ENCODE measurements at places on chromosomes 12 and 14. TPM values are rescaled to one million over a fixed set of nuclear protein-coding genes. Genes with fewer than 3 reads are reported as not detected.

GRCh38 chr12:123231931-123232330, 1.0 kb downstream of the MPHOSPH9 start:
- DNase-seq: no peak
- H3K27ac ChIP-seq: peak overlapping the region; percentile 98
- no peaks in the 10 kb centered on the region for H3K27me3 ChIP-seq
- peaks cover 14% of the 10 kb centered on the region for H3K36me3 ChIP-seq
- peak overlapping the region; percentile 100 for H3K4me3 ChIP-seq

DNA sequence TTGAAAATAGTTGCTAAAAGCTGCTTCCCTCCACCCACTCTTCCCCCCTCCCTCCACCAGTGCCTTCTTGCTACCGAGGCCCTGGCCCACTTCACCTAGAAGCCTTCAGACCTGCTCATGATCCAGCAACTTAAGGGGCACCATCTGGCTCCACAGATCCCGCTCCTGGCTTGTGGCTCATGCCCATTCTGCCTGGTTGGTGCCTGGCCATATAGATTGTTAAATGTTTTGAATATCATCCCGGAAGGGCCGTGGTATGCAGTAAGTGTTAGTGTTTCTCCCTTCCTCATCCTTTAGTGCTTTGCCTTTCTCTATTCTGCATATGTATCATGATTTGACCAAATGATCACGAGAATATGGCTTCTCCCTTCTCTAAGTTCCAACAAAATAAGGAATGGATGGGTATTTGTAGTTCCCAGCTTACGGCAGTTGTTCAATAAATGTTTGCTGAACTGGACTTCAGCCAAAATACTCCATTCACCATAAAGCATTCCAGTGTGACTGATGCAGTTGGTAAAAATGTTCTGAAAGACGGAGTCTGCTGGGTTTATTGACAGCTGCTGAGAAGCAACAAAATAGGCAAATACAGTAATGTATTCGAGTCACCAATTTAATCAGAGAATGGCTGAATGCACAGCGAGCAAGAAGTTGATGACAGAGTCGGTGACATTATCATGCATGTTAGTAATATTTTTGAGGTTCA, 30.7 kb downstream of the GRIP1 start:
- H3K27me3 ChIP-seq: no peaks in the 10 kb centered on the region
- H3K27ac ChIP-seq: no peak overlapping the region
- no peaks in the 10 kb centered on the region for H3K4me1 ChIP-seq
- H3K36me3 ChIP-seq: no peaks in the 10 kb centered on the region

DNA sequence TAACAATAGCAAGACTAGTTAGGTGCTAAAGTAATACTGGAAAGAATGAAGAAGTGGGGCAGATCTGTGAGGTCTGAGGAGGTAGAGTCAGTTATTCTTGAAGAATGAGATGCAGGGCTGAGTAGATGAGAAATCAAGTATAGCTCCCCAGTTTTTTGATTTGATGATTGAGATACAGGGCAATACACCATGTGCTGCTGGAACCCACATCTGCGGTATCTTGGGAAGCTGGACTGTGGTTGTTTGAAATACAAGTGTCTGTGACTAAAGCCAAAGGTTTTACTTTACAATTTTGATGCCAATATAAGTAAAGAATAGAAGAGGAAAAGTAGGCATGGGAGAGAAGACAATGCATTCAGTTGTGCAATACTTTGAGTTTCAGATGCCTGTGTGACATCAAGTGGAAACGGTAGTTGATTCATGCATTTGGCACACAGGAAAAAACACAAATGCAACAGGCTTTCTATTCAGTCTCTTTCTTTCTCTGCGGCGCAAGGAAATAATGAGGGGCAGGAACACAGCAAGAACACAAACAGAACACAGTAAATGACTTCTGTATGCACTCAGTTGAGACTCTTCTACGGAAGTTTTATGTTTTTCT, 190.2 kb upstream of the SLC38A2 start:
- no peaks in the 10 kb centered on the region for H3K27me3 ChIP-seq
- H3K27ac ChIP-seq: no peak overlapping the region
- H3K4me1 ChIP-seq: no peaks in the 10 kb centered on the region
- DNase-seq: no peak
- H3K36me3 ChIP-seq: no peaks in the 10 kb centered on the region

DNA sequence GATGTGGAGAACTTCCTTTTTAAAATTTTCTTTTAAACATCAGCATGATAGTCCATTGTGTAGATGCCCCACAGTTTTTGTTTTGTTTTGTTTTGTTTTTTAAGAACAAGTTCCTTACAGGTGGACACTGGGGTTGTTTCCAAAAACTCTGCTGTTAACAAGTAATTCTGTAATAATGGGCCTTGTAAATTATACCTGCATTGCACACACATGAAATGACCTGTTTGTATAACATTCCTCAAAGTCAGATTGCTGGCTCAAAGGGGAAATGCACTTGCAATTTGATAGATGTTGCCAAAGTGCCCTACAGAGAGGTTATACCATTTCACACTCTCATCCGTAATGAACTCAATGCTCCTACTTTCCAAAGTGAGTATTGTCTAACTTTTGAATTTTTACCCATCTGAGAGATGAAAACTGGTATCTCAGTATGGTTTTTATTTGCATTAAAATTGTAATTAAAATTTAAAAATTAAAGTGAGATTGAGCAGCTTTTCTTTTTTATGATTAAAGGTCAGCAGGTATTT, 89.2 kb downstream of the SPPL3 start:
- H3K4me1 ChIP-seq: peaks cover 10% of the 10 kb centered on the region
- H3K36me3 ChIP-seq: peaks cover 1% of the 10 kb centered on the region
- no peak overlapping the region for H3K4me3 ChIP-seq
- H3K27me3 ChIP-seq: no peaks in the 10 kb centered on the region

- no peak overlapping the region for H3K27ac ChIP-seq
- H3K27me3 ChIP-seq: no peaks in the 10 kb centered on the region
- peaks cover 35% of the 10 kb centered on the region for H3K36me3 ChIP-seq
- no peaks in the 10 kb centered on the region for H3K4me1 ChIP-seq
Observed at GRCh38 chr12:50707396-50707795, 56.5 kb upstream of the ATF1 start.

DNA sequence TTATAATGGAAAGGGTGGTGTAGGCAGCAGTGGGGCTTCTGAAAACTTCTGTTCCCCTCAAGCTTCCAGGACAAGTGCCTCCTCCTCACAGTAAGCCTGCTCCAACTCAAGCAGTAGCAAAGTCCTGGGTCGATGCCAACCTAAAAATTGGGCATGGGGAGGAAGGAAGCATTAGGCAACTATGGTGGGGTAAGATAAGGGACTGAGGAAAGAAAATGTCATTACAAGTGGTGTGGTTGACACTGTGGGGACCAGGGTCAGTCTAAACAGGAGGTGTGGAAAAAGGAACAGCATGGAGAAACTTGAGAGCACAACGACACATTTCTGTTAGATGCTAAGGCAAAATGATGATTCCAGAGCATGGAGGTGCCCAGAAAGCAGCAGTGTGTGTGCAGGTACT, 34.9 kb downstream of the WIF1 start:
- H3K4me1 ChIP-seq: no peaks in the 10 kb centered on the region
- no peak overlapping the region for H3K4me3 ChIP-seq
- no peaks in the 10 kb centered on the region for H3K36me3 ChIP-seq

DNA sequence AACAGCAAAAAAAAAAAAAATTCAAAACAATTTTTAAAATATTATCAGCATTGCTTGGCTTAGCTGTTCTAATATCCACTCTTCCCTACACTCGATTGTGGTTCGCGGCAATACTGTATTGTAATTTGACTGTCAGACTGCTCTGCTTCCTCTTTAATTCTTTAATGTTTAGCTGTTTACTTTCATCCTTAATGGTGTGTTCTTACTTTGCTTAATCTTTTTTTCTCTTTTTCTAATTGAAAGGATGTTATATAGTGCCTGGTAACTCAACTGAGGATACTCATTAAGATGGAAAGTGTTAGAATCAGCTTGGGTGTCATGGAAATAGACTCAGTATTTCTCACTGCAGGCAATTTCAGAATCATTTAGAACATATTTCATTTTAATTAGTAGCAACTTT, 2.0 kb downstream of the ANO4 start:
- H3K27me3 ChIP-seq: no peaks in the 10 kb centered on the region
- peaks cover 4% of the 10 kb centered on the region for H3K4me1 ChIP-seq
- H3K27ac ChIP-seq: no peak overlapping the region
- peak overlapping the region; percentile 10 for H3K4me3 ChIP-seq

DNA sequence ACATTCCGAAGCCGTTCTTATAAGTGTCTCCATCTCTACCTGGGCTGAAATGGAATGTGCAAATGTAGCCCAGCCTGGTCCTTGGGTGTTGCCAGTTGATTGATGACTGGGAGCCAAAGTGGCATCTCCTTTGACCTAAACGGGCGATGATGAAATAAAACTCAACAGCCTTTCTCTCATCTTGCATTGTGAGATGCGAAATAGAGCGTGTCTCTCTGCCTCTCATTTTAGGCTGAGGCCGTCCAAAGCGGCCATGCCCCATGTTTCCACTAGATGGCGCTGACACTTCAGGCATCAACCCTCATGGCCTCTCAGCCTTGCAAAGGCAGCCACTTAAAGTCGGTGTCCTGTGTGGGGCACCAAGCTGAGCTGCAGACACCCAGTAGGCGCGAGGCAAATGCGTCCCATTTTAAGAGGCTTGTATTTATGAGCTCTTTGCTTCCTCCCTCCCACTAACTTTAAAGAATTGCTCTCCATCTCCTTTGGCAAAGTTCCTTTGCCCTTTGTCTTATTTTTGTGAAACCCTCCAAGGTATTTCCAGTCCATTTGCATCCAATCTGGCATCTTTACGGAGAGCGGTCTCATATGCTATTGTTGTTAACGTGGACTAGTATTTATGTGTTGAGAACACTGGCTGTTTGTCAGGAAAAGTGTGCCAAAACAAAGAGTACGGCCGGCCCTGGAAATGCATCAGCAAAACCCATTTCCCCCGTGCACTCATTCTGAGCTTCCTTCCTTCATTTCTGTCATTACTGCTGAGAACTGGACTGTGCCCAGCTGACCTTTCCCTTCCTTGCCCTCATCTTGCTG, 25.0 kb downstream of the GPRC5A start:
- H3K27ac ChIP-seq: peak overlapping the region; percentile 17
- peaks cover 9% of the 10 kb centered on the region for H3K4me1 ChIP-seq
- DNase-seq: peak; percentile 86
- H3K36me3 ChIP-seq: no peaks in the 10 kb centered on the region

GRCh38 chr14:83893447-83893846, 1636.5 kb upstream of the FLRT2 start:
- H3K27me3 ChIP-seq: no peaks in the 10 kb centered on the region
- H3K27ac ChIP-seq: no peak overlapping the region
- DNase-seq: no peak
- no peak overlapping the region for H3K4me3 ChIP-seq
- no peaks in the 10 kb centered on the region for H3K36me3 ChIP-seq

Gene MANSC4
- not detected for total RNA-seq

Gene CCDC177
- 2.4 TPM for total RNA-seq

Gene BTG1
- total RNA-seq: 23.2 TPM

Gene ABHD12B
- 0.59 TPM for total RNA-seq

Gene SMCO2
- 0.99 TPM for total RNA-seq

Gene ZBTB1
- total RNA-seq: 59.3 TPM
